ENCODE measurements at places on chromosomes 13 and 19.
A peak's percentile ranks its signal among the peaks of the same experiment; 100 is the strongest.

DNA sequence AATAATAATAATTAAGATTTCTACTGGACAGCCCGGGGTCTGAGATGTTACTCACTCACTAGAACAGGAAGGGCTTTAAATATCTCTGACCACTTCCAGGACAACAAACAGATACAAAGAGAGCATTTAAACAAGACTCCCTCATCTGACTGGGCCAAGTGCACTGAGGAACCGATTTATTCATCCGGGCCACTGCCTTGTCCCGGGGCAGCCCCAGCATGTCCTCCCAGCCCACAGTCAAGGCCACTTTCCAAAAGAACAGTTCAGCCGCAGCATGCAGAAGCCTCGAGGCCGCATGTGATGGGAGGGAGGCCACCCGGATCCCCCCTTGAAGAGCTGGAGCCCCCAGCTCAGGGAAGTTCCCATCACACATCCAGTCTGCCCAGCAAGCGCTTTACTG lies 30.5 kb downstream of the MLLT1 start:
- no peak for DNase-seq

DNA sequence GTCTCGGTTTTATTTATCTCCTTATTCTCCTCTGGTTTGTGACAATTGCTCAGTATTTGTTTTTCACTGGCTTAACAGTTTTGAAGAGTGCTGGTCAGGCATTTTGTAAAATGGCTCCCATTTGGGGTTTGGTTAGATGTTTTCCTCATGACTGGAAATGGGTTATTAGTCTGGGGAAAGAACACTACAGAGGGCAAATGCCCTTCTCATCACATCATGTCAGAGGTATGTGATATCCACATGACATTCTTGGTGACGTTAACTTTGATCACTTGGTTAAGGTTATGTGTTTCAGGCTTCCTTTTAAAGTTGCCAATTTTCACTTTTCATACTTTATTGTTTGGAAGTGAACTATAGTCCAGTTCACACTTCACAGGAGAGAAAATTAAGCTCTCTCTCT lies 74.8 kb upstream of the KLHL1 start:
- DNase-seq: no peak

DNA sequence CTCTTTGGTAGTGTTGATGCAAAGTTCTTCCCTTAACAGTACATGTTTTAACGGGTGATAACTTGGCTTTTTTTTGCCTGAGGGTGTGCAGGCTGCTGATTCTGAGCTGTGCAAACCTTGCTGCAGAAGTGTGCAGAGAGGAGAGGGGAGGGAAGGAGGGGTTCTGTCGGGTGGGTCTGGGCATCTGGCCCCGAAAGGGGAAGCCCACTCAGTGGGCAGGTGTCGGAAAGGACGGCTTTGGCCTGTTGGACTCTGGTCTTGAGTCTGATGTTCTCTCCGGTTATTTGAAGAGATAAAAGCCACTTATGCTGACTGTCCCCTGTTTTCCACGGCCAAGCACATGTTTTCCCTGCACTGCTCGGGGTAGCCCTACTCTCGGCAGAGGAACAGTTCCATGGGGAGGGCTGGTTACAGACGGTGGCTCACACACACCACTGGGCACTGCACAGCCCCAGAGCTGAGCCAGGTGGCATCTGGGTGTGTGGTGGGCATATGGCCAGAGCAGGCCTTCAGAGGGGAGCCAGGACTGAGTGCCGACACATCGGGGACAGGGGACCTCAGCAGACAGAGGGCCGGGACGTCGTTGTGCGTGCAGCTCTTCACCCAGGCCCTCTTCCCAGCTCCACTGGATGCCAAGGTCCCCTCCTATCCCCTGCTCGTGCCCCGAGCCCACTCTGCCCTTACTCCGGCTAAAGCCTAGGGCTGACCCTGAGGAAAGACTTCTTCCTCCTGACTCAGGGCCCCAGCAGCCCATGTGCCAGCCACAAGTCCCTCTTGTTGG lies 93.2 kb downstream of the TEX29 start:
- DNase-seq: no peak

DNA sequence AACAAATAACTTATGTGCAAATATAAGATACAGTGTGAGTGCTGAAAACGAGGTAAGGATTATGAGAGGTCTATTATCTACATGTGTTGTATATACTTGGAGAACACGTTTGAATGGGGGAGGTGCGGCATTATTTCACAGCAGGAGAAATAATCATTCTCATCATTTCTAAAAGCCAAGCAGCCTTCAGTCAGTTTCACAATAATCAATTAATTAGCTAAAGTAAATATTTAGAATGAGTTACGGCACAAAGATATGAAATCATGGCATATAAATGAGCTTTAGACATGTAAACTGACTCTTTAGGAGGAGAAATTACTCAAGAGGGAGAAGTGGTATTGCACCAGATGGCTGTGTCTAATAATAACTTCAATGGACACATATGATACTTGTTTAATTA lies 366.6 kb downstream of the DNAJC15 start:
- DNase-seq: no peak

DNA sequence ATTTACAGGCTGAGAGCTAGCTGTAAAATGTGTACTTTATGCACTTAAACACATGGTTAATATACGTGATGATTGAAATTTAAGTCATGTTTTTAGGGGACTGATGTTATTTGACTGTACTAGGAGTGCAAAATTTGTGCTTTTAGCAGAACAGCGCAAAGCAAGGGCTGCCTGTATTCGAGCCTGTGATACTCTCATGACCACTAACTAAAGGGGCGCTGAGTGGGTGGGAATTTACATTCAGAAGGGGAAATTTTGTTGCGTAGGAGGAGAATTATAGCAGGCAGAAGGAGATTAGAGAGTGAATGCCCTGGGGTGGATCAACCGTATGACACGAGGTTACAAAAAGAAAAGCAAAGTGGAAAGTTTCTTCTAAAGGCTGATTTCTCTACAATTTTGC lies 271.8 kb upstream of the HTR2A start:
- DNase-seq: no peak

DNA sequence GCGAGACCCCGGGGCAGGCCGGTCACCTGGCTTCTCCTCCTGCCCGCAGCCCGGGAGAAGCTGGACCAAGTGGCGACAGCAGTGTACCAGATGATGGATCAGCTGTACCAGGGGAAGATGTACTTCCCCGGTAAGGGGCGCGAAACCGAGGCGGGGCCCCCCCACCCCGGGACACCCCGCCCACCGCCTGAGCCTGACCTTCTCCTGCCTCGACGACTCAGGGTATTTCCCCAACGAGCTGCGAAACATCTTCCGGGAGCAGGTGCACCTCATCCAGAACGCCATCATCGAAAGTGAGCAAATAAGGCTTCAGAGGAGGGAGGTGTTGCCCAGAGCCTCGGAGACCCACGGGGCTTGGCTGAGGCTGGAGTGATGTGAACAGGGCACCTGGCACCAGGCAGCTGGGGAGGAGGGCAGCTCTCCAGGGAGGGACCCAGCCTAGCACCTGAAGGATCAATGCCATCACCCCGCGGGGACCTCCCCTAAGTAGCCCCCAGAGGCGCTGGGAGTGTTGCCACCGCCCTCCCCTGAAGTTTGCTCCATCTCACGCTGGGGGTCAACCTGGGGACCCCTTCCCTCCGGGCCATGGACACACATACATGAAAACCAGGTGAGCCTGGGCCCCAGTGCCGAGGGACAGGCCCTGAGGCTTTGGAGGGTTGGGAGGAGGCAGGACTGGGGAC lies 629 bp downstream of the IZUMO4 start:
- peak; percentile 70 for DNase-seq

DNA sequence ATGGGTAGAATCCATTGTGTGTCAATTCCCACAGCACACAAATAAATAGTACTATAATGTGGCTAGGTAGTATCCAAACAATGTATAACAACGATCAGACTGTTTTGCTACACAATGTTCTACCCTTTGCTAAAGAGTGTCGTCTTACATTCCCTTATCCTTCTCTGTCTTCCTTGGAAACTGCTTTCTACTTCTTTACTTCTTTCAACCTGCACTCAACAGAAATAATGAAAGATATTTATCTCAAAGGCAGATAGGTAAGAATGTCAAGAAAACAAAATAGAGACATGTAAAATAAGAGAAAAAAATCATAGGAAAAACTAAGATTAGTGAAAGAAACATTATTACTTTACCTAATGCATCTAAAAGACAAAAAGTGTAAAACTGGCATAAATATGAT lies 814.7 kb downstream of the PCDH9 start:
- DNase-seq: no peak

DNA sequence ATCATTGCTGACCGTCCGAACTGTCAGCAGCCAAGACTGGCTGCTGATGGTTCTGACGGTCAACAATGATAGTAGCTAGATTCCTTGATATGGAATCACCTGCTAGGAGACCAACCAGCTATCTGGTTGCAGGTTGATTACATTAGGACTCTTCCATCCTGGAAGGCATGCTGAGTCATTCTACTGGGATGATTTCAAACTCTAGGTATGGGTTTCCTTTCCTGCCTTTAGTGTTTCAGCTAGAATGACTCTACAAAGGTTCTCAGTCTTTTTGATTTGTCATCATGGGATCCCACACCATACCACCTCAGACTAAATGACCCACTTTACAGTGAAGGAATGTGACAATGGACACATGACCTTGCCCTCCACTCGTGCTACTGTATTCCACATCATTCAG lies 138.1 kb upstream of the KL start:
- DNase-seq: no peak

GRCh38 chr19:42023121-42023942 lies 29.3 kb upstream of the ATP1A3 start:
- peak; percentile 86 for DNase-seq

DNA sequence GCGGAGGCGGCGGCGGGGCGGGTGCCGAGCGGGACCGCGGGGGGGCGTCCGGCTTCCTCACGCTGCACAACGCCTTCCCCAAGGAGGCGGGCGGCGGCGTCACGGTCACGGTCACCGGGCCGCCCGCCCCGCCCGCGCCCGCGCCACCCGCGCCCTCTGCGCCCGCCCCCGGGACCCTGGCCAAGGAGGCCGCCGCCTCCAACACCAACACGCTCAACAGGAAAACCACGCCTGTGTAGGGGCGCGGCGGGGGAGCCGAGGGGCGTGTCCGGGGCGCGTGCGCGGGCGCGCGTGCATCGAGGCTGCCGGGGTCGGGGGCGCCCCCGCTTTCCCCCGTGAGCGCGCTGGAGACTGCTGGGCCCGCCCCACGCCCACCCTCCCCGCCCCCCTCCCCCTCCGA lies 8.8 kb upstream of the CACNG6 start:
- DNase-seq: no peak

- DNase-seq: no peak
Measured at GRCh38 chr13:41231786-41232185, 31.6 kb downstream of the MTRF1 start.

DNA sequence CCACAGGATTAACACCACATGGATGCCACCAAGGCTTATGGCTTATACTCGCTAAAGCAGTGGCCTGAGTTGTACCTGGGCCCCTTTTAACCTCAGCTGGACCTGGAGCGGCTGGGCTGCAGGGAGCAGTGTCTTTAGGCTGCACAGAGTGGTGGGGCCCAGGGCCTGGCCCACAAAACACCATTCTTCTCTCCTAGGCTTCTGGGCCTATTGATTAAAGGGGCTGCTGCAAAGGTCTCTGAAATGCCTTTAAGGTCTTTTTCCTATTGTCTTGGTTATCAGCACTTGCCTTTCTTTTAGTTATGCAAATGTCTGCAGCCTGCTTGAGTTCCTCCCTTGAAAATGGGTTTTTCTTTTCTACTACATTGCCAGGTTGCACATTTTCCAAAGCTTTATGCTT lies 973.9 kb upstream of the PRR20A start:
- DNase-seq: no peak

DNA sequence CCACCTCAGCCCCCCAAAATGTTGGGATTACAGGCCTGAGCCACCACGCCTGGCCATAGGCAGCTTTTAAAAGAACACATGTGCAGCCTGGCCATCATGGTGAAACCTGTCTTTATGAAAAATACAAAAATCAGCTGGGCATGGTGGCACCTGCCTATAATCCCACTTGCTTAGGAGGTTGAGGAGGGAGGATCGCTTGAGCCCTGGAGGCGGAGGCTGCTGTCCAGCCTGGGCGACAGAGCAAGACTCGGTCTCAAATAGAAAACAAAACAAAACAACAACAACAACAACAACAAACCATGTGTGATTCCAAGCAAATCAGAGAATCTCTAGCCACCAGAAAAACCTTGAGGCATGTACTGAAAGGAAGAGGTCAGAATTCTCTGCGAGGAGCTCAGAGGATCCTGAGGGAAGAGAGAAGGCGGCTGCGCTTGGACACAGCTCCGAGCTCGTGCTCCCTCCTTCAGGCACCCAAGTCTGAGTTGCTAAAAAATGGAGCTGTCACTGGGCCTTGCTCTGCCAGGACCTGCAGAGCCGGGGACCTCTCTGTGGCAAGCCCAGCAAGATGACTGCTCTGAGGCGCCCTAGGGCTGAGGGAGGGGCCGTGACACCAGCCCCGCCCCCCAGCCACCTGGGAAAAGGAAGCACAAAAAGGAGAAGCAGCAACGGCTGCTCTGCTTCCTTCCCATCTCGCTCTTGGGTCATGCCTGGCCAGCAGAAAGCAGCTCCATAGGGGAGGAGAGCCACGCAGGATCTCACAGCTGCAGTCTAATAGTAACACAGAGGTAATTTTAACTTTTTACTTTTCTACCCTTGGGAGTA lies at the start of gene ARL11:
TSS of gene ARL11 (plus strand) at position 677 of the 822 bp plus-strand sequence. CDS start 1,941 bp downstream, outside the sequence.
- peak; percentile 96 for DNase-seq

DNA sequence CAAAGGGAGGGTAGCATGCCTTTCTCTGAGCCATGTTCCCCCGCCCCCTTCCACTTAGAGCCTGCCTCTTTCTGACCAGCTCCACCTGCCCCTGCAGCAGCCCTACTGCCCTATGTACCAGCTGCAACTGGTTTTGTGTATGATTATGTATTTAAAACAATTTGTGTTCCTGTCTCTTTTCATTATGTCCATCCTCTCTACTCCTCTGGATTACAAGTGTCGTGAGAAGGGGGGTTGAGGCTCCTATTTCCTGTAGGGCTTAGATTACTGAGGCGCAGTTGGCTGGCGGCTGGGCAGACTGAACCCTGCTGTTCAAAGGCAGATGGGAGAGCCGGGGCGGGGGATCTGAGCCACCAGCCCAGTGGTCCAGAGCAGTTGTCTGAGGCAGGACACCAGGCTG lies 213.3 kb downstream of the KCNRG start:
- peak; percentile 60 for DNase-seq

DNA sequence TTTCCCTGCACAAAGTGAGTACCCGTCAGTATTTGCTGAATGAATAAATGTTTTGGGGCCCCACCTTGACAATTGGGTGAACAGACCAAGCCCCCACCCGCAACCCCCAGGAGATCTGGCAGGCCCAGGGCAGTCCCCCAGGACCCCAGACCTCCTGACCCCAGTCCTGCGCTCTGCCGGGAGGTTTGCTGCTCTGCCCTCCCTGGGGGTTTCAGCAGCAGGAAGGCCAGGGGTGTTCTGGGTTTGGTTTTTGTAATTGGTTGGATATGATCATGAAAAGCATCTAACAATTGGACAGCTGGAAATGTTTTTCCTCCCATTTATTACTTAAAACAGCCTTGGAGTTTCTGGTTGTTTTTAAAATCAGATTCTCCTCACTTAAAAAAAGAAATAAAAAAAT lies 193.8 kb downstream of the URI1 start:
- no peak for DNase-seq

- DNase-seq: no peak
Measured at GRCh38 chr19:49324801-49325576, at the start of gene SLC6A16. TSS of gene SLC6A16 (minus strand) at chr19:49325191. CDS start at chr19:49311347, 13,844 bp downstream.

GRCh38 chr13:110015253-110015652 lies 228.9 kb upstream of the IRS2 start:
- DNase-seq: no peak
